ENCODE measurements at places on chromosomes 11 and 22. TPM values are rescaled to one million over a fixed set of nuclear protein-coding genes. Genes with fewer than 3 reads are reported as not detected.

MAPK8IP2 gene
- total RNA-seq, result 0.09 TPM

SDHAF2 gene
- total RNA-seq, result 32.2 TPM

DDIAS gene
- total RNA-seq, result 8.4 TPM

GRAP2 gene
- 1.1 TPM for total RNA-seq

PIWIL4 gene
- total RNA-seq, result 0.75 TPM

SLC5A1 gene
- 6.4 TPM for total RNA-seq

CD82 gene
- 59.5 TPM for total RNA-seq

CHRM1 gene
- total RNA-seq, result not detected

ABCC8 gene
- total RNA-seq, result 0.25 TPM

C11orf87 gene
- not detected for total RNA-seq

ISX gene
- total RNA-seq, result not detected

AP1B1 gene
- 54.9 TPM for total RNA-seq

- no peak for DNase-seq
- H3K27me3 ChIP-seq, result no peaks in the 10 kb centered on the region
- no peak overlapping the region for H3K27ac ChIP-seq
Observed at GRCh38 chr11:128937480-128937879, 5.2 kb downstream of the TP53AIP1 start.

GRCh38 chr11:36110668-36111410 lies 167.0 kb downstream of the LDLRAD3 start:
- H3K4me1 ChIP-seq, result no peaks in the 10 kb centered on the region
- no peaks in the 10 kb centered on the region for H3K36me3 ChIP-seq
- no peaks in the 10 kb centered on the region for H3K27me3 ChIP-seq
- DNase-seq, result no peak
- no peak overlapping the region for H3K4me3 ChIP-seq

DNA sequence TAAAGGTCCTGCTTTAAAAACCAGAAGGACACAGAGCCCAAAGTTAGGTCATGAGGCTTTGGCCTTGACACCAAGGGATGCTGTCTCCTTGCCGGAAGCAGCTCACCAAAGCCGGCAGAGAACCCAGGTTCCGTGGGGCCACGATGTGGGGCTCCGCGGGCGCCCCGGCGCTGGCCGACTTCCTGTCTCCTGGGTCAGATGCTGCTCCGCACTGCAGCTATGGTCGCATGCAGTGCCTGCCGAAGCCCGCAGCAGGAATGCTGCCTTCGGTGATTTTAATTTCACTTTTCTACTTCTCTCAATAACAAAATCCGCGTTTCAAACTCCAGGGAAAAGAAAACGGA lies 454 bp upstream of the OTUB1 start:
- H3K27me3 ChIP-seq, result no peaks in the 10 kb centered on the region
- peak overlapping the region; percentile 65 for H3K4me3 ChIP-seq
- H3K36me3 ChIP-seq, result peaks cover 3% of the 10 kb centered on the region

DNA sequence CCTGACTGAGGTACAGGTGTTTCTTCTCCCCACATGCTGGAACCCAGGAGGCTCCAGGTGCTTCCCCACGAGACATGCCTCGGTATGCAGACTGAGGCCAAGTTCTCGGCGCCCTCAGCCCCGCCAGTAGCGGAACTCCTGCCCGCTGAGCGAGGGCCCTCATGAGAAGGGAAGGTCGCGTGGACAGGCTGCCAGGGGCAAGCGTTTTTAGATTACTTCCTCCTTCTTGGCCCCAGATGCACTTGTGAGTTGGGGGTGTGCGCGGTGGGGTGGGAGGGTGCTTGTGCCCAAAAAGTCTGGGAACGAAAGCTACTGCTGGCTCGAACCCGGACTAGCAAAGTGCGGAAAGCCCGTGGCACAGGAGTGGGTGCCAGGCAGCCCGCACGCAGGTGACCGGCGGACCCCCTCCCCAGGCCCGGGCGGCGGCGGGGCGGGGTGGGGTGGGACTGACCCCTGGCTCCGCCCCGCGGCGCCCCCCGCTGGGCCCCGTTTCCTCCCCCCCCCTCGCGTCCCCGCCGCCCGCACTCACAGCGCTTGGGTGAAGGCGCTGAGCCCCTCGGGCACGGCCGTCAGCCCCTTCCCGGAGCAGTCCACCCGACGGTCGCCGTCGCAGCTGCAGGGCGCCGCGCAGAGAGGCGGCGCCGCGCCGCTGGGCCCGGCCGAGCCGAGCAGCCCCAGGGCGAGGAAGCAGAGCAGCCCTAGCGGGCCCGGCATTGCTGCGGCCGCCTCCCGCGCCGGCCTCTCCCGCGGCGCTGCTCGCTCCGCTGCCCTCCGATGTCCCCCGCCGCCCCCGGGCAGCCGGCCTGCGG lies 797 bp downstream of the LGR4 start:
- H3K27me3 ChIP-seq, result no peaks in the 10 kb centered on the region
- peak overlapping the region; percentile 81 for H3K4me3 ChIP-seq
- no peaks in the 10 kb centered on the region for H3K36me3 ChIP-seq
- DNase-seq, result peak; percentile 70
- H3K27ac ChIP-seq, result peak overlapping the region; percentile 92

- no peak overlapping the region for H3K27ac ChIP-seq
- H3K36me3 ChIP-seq, result peaks cover 6% of the 10 kb centered on the region
- H3K4me1 ChIP-seq, result no peaks in the 10 kb centered on the region
- H3K27me3 ChIP-seq, result no peaks in the 10 kb centered on the region
- no peak for DNase-seq
Observed at GRCh38 chr22:24409707-24410106, 17.7 kb upstream of the ADORA2A start.

DNA sequence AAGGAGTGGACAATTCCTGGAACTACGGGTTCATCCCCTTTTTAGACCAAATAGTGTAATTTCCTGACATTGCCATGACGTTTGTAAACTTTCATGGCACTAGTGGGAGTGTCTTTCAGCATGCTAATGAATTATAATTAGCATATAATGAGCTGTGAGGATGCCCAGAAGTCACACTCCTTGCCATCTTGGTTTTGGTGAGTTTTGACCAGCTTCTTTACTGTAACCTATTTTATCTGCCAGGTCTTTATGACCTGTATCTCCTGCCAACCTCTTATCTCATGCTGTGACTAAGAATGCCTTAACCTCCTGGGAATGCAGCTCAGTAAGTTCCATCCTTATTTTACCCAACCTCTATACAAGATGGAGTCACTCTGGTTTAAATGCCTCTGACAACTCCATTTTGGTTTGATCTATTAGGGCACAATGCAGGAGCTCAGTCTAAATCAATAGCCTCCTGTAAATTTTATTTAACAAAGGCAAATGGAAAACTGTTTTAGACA lies 20.7 kb downstream of the OR10A6 start:
- no peaks in the 10 kb centered on the region for H3K27me3 ChIP-seq
- no peaks in the 10 kb centered on the region for H3K36me3 ChIP-seq
- no peak for DNase-seq
- no peaks in the 10 kb centered on the region for H3K4me1 ChIP-seq

- DNase-seq, result no peak
- H3K4me1 ChIP-seq, result no peaks in the 10 kb centered on the region
- H3K27ac ChIP-seq, result no peak overlapping the region
- no peaks in the 10 kb centered on the region for H3K36me3 ChIP-seq
- H3K27me3 ChIP-seq, result no peaks in the 10 kb centered on the region
Observed at GRCh38 chr11:43830928-43831440, 49.6 kb upstream of the ALKBH3 start.

DNA sequence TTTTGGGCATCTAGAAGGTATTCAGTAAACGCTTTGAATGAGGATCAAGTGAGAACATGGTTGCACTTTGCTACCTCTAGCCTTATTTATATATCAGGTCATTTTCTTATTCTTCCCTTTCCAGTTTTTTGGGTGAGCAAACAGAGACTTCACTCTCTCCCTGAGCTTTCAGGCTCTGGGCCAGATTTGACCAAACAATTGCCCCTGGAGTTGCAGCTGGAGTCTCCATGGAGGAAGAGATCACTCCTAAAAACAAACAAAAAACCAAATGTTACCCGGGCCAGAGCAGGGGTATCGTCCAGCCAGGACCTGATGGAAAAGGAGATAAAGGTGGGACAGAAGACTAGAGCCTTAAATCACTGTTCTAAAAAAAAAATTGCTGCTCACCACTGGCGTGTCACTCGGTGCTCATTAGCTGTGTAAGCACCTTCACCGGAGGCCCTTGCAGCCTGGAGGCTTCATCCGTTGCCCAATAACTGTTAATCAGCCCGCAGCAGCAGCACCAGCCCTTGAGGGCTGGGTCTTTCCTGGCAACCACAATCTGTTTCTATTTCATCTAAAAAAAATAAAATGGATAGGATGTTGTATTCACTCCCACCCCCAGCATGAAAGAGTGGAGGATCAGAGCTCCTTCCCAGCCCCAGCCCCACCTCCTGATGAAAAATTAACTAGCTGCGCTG lies 125.0 kb downstream of the PKNOX2 start:
- no peaks in the 10 kb centered on the region for H3K36me3 ChIP-seq
- peaks cover 9% of the 10 kb centered on the region for H3K4me1 ChIP-seq
- no peak overlapping the region for H3K4me3 ChIP-seq
- H3K27me3 ChIP-seq, result no peaks in the 10 kb centered on the region
- DNase-seq, result no peak
- no peak overlapping the region for H3K27ac ChIP-seq

DNA sequence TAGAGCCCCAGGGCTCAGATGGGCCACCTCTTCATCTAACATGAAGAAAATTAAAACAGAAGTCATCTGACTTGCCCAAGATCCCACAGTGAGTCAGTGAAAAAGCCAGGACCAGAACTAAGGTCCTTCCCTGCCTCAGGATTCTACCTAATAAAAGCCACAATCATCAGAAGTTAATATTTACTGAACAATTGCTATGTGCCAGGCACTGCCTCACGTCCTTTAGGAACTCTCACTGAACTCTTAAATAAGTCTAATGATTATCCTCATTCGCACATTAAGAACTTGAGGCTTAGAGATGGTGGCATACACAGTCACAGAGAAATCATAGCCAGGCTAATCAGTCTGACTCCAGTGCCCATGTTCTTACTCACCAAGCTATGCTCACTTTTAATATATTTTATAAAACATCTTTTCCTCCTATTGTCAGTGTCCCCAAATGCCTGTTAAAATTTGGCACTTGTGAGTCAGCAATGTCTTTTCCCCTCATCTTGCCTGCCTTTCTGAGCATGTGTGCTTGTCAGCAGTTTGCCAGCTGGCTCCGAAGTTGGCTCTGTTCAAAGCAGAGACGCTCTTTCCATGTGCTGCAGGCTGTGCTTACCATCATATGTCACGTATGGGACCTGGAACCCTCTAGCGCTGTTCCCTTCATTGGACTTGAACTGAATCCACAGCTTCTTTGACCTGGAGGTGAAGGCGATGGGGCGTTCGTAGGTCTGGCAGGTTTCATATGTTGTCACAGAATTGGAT lies 21.5 kb upstream of the NRIP3 start:
- no peaks in the 10 kb centered on the region for H3K27me3 ChIP-seq
- no peak for DNase-seq
- H3K27ac ChIP-seq, result no peak overlapping the region
- no peak overlapping the region for H3K4me3 ChIP-seq
- H3K36me3 ChIP-seq, result no peaks in the 10 kb centered on the region

DNA sequence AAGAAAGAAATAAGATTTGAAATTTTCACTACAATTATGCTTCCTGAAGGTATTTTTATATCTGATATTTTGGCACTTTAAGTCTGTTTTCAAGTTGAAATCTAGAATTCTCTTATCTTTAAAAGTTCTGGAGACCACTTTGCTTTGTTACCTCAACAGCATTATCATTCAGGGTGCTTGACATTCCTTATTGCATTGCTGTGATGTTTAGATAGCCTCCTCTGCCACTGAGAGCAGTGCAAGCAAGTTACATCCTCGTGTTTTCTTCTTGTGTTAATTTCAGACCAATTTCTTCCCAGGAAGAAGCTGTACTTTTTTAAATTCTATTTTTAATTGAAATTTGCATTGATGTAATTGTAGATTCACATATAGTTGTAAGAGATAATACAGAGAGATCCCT lies 333.9 kb upstream of the KIRREL3 start:
- no peaks in the 10 kb centered on the region for H3K27me3 ChIP-seq
- H3K27ac ChIP-seq, result no peak overlapping the region
- H3K36me3 ChIP-seq, result no peaks in the 10 kb centered on the region
- DNase-seq, result no peak

DNA sequence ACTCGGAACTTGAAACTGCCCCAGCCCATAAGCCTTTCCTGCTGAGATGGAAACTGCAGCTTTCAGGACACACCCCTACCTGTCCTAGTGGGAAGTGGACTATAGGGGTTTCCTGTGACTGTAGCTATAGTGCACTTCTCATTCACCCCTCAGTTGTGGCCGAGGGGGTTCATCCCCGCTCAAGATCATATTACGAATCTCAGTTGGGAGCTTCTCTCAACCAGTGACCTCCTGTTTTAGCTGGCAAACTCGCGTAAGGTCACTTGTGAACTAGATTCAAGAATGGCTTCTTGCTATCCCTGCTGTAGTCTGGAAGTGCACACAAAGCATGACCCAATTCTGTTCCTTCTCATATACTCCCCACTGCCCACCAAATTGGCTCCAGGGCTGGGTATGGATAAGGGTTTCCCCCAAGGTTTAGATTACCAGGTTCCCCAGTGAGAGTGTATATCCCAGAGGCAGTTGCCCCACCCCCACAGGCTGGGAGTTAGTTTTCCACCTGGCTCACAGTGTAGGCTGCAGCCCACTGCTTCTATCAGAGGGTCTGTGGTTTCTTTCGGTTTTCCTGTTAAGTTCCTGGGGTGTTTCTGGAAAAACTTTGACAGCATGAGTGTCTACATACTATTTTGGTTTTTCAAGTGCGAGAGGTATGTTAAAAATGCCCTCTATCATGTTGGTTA lies 812.9 kb downstream of the JRKL start:
- no peaks in the 10 kb centered on the region for H3K36me3 ChIP-seq
- no peaks in the 10 kb centered on the region for H3K4me1 ChIP-seq
- no peak overlapping the region for H3K27ac ChIP-seq

DNA sequence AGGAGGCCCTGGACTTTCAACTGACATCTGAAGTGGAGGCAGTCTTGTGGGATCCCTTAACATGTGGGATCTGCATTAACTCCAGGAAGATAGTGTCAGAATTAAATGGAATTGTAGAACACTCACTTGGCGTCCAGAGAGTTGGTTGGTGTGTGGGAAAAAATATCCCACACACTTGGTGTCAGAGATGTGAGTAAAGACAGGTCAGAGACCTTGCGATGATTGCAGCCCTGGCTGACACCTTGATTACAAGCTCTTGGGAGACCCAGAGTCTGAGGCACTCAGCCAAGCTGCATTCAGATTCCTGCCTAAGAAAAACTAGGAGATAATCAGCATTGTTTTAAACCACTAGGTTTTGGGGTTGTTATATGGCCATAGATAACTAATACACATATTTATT lies 7.2 kb upstream of the TPCN2 start:
- H3K36me3 ChIP-seq, result no peaks in the 10 kb centered on the region
- H3K4me1 ChIP-seq, result no peaks in the 10 kb centered on the region
- H3K27me3 ChIP-seq, result no peaks in the 10 kb centered on the region

Data from liver (tissue), 10 donors.